AG08395 (cell line): ENCODE measurements at places on chromosomes 11 and 22.

DNA sequence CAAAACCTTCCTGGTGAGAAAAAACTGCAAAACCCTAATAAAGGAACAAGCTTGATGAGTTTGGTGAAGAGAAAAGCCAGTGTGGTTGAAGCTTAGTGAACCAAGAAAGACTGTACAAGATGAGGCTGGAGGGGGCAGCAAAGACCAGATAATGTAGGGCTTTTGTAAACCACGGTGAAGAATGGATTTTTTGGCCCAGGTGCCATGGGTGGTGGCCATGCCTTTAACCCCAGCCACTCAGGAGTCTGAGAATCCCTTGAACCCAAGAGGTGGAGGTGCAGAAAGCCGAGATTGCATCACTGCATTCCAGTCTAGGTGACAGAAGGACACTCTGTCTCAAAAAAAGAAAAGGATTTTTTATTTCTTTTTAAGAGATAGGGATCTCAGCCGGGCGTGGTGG is 5.0 kb upstream of the ZDHHC5 start:
- no peak for DNase-seq

- DNase-seq: no peak
Measured at GRCh38 chr11:97979741-97980140, 1041.0 kb upstream of the CNTN5 start.

DNA sequence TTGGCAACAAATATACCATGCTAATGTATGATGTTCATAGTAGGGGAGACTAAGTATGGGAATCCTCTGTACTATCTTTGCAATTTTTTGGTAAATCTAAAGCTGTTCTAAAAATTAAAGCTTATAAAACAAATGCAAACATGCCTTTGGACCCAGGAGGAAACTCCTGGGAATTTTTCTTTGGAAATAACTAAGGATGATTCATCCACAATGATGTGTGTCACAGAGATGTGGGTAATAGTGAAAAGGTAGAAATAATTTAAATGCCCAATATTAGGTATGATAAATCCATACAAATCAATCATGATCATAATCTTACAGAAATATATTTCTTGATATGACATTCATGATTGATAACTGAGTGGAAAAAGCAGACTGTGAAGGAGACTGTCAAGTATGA is 135.8 kb downstream of the TRIM44 start:
- peak; percentile 24 for DNase-seq

GRCh38 chr11:100760744-100761143 is 73.7 kb downstream of the ARHGAP42 start:
- no peak for DNase-seq

DNA sequence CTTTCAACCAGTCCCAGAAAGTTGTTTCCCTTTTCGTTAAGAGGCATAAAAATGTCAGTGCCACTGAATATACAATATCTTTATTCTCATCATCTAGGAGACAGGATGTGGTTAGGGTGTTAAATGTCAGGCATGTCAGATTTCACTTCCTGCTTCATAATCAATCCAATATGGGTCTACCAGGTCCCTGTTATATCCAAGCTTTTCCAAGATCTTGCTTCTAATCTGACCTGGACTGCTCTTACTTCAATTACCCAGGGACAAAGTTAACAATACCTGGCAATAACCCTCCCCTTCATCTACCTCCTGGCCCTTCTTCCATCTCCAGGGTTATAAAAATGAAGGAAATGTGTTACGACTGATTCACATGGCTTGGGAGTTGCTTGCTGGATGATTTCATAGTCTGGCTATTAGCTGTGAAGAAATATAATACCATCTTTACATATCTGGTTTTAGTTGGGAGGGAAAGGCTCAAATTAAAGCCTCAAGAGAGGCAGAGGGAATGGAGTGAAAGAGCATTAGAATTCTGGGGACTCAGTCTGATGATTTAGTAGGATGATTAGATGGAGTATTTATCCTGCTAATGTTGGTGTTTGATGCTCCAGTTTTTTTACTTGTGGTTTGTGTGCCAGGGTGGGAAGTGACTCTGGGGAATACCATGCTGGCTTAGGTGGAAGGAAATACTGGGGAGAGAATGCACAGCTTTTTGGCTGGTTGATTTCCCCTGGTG is 534.3 kb downstream of the ETS1 start:
- DNase-seq: peak; percentile 62

DNA sequence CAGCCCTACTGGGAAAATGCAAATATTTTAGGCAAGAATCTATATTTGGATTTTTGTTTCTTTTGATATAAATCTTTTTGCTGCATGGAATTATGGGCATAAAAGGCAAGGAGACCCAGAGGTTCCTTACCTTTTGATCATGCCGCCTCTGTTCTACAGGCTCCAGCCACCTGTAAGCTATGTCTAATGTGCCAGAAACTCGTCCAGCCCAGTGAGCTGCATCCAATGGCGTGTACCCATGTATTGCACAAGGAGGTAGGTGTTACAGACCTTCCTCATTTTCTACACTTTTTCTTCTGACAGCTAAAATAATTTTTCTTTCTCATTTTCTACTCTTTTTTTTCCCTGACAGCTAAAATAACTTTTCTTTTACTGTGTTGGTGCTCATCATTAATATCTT is 8.2 kb upstream of the BACE1-AS start:
- no peak for DNase-seq

DNA sequence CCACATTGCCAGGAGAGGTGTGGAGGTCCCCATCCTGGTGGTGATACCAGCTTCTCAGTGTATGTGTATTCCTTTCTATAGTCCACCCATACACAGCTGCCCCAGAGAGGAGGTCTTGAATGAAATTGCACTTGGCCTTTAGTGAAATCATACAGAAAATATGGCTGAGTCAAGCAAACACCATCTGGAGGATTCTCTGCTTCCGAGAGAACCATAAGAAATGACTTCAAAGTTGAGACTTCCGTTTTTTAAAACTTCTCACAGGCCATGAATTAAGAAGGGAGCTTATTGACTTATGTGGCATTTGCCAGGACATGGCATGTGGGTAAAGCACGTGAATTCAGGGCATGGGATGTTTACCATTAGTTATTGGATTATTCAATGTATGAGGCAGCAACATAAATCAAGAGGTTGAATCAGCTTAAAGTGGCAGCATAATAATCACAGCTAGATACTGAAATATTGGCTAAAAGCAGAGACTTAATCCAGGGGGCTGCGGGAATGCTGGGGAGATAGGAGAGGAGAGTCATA is 119.1 kb upstream of the MTNR1B start:
- DNase-seq: no peak

DNA sequence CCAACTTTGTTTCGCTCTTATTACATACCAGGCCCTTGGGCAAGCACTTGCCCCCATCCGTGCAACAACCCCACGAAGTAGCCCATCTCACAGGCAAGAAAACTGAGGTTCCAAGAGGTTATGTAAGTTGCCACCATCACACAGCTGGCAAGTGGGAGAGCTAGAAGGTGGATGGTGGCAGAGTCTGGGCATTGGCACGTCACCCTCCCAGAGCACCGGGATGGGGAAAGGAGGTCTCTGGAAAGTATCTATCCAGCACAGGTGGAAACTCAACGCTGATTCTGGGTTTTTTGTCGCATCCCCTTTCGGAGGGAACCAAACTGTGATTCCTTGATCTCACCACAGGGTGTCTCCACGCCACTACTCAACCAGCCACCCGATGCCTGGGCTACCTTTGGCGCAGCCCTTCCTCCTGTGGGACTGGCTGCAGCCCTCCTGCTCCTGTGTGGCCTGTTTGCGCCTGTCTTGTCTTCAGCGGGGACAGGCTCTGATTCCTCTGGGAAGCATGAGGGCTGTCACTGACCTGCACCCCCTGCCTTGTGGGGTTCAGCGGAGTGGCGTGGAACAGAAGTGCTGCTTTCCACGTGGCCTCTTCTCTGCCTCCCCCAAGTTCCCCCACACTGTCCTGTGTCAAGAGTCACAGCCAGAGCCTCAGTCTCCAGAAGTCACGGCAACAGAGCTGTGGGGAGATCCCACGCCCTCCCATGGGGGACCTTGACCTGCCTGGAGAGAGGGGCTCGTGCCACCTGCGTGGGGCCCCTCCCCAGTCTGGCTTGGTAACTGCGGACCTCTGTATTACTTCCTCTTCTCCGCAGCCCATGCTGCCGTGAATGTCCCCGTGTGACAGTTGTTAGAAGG is 34.4 kb upstream of the TRIM29 start:
- peak; percentile 84 for DNase-seq

- peak; percentile 43 for DNase-seq
Measured at GRCh38 chr11:128701086-128701485, 7.2 kb downstream of the FLI1 start.

- no peak for DNase-seq
Measured at GRCh38 chr11:126793596-126793995, 207.0 kb downstream of the KIRREL3 start.

GRCh38 chr11:117887431-117888138 is 11.1 kb upstream of the FXYD6 start:
- no peak for DNase-seq

DNA sequence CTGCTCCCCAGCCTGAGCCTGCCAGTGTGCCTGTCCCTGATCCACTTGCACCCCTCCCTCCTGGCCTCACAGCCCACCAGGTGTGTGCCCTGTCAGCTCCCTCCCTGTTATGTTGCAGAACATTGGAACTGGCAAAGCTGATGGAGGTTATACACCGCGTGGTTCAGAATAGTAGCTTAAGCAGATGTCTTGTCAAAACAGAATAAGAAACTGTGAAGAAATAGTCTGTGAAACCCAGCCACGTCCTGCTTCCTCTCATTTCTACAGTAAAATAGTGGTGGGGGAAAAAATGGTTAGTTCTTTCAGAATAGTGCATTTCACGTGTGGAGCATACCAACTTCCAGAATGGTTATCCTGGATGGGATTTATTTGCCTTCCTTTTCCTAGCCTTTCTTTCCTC is 161.2 kb upstream of the NAV2 start:
- no peak for DNase-seq

- DNase-seq: no peak
Measured at GRCh38 chr11:12744826-12745502, 70.7 kb downstream of the TEAD1 start.

DNA sequence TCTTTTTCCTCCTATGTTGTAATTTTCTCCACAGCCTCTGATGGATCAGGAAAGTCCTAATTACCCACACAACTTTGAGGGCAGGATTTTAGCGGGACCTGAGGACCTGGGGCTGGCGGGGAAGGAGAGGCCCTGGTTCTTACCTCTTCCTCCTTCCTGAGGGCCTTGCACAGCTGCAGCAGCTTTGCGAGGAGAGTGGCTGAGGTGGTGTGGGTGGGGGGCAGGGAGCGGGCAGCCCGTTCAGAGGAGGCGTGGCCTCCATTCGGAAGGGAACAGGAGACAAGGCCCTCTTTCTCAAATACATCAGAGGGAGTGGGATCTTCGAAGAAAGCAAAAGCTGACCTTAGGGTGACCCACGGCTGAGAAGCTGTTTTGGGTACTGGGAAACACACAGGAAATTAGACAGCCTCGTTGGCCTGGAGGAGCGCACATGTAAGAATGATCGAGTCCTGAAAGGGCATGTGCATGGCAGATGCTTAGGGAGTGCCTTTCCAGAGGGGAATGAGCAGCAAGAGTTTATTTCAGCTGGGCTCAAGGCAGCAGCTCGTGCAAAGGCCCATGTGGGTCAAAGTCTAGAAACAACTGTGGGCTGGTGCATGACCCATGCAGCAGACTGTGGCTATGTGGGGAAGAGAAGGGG is 76.6 kb upstream of the NARS2 start:
- DNase-seq: no peak

DNA sequence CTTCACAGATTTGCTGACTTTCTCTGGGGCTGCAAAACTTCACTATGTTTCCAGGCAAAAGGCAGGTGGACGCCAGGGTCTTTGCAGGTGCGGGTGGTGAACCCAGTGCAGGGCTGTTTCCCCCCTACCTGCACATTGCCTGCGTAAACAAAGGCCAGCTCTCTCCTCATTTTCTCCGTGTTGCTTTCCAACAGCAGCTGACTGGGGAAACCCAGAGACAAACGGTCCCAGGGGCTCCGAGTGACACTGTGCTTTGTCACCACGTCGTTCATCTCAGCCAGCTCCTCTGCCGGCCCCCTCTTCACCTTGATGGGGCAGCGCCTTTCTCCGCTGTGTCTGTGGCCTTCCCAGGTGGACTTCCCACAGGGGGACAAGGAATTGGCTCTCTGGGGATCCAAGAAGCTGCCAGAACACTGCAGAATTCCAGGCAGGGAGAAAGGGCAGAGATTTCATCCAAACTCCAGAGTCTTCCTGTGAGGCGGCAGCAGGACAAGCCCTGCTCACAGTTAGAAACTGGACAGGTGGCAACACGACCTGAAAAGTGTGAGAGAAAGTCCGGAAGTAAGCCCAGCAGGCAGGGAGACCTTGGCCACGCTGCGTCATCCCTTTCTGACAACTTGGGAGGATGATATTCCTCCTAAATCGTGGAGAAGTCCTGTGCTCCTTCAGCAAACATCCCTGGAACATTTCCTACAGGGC is 1493.7 kb downstream of the TBC1D22A start:
- DNase-seq: no peak

DNA sequence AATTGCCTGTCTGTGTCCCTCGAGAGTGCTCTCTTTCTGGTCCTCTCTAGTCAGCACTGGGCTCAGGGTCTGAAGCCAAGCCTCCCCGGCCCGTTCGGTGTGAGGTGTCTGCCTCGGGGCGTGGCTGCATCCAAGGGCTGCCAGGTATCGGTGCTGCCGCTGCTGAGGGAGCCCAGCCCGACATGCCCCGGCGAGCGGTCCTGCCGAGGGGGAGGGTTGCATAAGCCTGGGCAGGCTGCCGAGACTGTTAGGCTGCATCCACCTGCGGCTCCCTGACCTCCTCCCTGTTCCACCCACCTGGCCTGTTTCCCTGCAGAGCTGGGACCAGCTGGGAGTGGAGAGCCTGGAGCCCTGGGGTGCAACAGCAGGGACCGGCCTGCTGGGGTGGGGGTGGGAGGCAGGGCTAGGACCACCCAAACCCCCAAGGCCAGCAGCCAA is 6.3 kb downstream of the OVOL1 start:
- no peak for DNase-seq

- no peak for DNase-seq
Measured at GRCh38 chr11:2783536-2784082, 83.8 kb upstream of the KCNQ1OT1 start.

DNA sequence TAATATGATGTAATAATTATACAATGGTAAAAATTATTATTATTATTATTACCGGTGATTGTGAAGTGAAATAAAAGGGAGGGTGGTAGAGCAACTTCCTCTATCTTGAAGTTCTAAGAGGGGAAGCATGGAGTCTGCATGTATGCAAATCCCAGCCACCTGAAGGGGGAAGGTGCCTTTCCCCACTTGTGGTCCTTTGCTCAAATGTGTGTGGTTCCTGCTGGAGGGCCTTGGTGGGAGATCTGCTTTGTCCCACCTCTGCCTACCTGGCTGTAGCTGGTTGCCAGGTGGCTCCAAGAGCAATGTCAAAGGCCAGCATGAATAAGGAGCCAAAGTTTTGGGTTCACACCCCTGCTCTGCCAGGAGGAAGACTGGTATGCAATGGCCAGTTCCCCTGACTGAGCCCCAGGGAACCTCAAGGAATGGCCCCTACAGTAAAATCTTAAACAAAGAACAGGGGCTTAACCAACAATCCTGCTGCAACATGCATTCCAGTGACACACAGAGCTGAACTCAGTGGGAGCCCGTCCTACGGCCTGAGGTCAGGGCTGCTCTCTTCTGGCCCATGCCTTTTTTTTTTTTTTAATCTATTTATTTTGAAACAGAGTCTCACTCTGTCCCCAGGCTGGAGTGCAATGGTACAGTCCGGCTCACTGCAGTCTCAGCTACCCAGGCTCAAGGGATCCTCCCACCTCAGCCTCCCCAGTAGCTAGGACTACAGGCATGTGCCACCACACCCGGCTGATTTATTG is 8.5 kb downstream of the TMEM132A start:
- DNase-seq: no peak
